Calu3 (cell line): ENCODE measurements at places on chromosomes 12 and 14.
A peak's percentile ranks its signal among the peaks of the same experiment; 100 is the strongest.

- DNase-seq = no peak
Observed at GRCh38 chr14:102182190-102182589, 42.5 kb downstream of the WDR20 start.

DNA sequence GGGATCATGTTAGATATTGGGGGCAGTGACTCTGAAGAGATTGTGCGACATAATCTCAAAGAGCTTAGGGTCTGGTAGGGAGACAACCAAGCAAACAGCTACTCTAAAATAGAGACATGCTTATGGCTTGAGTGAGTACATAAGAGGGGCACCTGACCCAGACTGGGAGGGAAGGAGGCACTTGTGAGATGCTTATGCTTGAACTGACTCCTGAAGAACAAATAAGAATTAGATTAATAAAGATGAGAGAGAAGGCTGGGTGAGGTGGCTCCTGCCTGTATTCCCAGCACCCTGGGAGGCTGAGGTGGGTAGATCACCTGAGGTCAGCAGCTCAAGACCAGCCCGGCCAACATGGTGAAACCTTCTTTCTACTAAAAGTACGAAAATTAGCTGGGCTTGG, 19.1 kb downstream of the TMTC2 start:
- DNase-seq = no peak

- DNase-seq = no peak
Observed at GRCh38 chr12:81168445-81168844, 90.6 kb downstream of the ACSS3 start.

DNA sequence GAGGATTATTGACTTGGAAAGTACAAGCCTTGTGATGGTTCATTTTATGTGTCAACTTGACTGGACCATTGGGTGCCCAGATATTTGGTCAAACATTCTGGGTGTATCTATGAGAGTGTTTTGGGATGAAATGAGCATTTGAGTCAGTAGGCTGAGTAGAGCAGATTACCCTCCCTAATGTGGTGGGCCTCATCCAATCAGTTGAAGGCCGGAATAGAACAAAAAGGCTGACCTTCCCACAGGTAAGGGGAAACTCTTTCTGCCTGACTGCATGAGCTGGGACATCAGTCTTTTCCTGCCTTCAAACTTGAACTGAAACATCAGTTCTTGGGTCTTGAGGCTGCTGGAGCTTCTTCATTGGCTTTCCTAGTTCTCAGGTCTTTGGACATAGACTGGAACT, 98.1 kb downstream of the ANO2 start:
- DNase-seq = no peak

DNA sequence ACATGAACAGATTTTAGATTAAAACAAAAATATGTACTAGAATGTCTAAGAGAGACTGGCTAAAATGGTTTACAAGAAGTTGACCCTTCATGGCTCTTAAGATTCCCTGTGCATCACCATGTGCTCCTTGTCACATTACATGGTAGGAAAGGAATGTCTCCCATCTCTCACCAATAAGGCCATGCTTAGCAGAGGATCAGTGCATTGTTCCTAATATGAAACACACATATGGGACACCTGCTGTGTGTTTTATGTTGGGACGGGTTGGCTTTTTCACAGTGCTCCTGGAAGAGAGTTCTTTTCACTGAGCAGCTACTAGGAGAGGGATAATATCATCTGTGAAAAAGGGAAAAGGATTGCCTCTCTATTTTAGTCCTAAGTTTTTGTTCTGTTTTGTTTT, 9.6 kb downstream of the PFKM start:
- DNase-seq = no peak

DNA sequence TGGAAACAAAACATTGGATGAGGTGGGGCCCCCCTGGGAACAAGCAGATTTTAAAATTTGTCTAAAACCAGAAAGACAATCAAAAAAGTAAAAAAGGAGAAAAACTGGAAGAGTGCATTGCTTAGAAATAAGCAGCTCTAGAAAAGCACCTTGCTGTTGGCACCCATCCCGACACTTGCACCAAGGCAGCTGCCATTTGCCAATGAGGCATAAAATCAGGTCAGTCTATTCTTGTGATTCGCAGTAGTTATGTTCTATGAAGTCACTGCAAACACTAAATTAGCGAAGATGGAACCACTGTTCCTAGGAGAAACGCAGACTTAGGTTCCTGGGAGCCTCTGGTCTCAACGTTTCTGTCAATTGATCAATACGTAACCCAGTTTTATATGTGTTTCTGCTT, 16.2 kb downstream of the VPS33A start:
- no peak for DNase-seq

GRCh38 chr14:60935319-60935718, 45.6 kb downstream of the TRMT5 start:
- no peak for DNase-seq

GRCh38 chr12:60947533-60947932, 1312.7 kb upstream of the USP15 start:
- DNase-seq = no peak

DNA sequence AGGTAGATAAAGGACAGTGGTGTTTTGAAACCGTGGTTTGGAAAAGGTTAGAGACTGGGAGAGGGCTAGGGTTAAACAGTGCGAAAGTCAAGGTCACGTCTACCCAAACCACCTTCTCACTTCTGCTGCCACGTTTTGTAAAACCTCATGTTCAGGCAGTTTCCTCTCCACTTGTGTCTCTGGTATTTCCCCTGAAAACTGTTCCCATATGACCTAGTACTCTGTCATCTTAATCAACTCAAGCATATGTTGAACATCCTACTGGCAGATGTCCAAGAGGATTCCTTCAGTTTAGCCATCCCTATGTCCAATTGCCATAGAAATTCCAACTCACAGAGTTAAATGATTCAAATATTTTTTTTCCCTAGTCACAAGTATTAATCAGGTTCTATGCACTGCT, 17.4 kb downstream of the CLEC4C start:
- no peak for DNase-seq

DNA sequence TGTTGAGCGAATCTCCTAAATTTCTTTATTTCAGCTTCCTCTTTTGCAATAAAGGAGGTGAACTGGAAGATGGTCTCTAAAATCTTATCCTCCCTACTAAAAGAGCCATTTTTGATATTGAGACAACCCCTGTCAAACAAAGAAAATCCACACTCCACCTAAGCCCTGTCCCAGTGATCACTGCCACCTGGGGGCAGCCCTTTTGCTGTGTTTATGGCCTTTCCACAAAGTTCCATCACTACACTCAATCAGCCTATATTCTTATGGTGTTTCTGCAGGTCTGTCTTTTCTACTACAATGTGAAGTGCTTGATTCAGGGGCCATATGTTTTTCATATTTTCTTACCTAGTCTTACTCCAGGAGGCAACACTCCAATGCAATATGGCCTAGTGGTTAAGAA, 163.7 kb downstream of the BMP4 start:
- peak; percentile 9 for DNase-seq

- DNase-seq = peak; percentile 87
Observed at GRCh38 chr14:36320200-36320896, at the start of gene MBIP. TSS of gene MBIP (minus strand) at chr14:36320637. CDS start at chr14:36320588, 49 bp downstream.

GRCh38 chr12:21906919-21907493, 34.2 kb downstream of the ABCC9 start:
- DNase-seq = no peak
